ENCODE measurements at places on chromosomes 2 and 18. TPM values are rescaled to one million over a fixed set of nuclear protein-coding genes. Genes with fewer than 3 reads are reported as not detected.

- DNase-seq: no peak
Observed at GRCh38 chr2:209125291-209125690, 298.6 kb upstream of the MAP2 start.

DNA sequence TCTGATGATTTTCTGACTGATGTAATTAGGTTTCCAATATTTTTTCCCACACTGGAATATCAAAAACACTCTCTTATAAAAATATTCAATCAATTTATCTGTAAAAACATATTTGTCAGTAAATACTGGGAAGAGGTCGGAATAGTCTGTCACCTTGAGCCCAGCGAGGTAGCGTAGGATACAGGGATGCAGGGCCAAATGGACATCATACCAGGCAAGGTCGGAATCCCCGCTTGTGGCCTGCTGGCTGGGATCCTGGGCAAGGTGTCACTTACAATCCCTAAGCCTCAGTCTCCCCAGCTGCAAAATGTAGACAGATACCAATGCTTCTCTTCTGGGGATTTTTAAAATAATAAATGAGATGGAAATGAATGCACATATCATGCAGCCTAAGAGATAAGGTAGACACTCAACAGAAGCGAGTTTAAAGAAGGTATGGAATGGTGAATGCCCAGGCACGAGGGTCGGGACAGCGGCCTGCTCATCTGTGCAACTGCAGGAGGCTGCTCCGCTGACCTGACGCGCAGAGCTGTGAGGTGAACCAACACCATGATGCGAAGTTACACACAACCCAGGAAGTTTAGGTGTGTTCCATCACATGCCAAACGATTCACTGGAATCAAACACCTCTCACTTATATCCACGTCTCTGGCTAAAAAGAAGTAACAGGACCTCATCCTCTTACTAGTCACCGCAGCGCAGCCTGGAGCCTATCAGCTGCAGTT is 98.2 kb downstream of the EIPR1 start:
- DNase-seq: no peak

DNA sequence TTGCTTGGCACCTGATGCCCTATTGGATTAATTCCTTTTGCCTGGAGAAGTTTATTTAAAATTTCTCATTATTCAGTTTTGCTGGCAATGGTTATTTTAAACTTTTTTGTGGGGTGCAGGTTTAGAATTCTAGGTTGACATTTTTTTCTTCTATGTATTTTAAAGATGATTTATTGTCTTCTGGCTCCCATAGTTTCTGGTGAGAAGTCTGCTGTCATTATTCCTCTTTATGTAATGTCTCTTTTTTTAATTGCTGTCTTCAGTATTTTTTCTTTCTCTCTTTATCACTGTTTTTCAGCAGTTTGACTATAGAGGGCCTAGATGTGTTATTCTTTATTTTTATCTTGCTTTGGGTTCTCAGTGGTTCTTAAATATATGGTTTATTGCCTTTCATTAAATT is 182.2 kb upstream of the STON1 start:
- no peak for DNase-seq

DNA sequence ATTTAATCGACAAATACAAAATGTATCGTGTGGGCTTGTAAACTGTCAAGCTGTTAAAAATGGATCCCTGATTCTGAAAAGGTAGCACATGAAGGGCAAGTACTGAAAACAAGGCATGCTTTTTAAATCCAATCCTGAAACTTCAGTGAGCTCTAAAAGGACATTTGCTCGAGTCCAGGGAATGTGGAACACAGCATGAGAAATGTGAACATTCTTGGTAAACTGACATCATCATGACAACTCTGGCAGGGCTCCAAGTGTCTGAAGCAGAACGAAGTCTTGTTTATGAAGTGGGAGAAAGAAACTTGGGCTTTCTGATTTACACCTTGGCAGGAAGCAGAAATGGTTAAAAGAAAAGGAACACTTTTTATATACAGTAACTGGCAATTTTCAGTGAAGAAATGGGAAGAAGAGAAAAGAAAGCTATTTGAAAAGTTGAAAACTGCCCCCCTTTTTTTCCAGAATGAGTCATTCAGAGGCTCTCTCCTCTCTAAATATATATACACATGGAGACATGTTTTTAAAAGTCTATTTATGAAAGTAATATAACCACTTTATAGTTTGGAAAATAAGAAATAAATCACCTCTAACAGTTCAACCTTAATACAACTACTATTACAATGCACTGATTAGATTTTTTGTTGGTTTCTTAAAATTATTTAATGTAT is 120.8 kb downstream of the GAREM1 start:
- peak; percentile 55 for DNase-seq

DNA sequence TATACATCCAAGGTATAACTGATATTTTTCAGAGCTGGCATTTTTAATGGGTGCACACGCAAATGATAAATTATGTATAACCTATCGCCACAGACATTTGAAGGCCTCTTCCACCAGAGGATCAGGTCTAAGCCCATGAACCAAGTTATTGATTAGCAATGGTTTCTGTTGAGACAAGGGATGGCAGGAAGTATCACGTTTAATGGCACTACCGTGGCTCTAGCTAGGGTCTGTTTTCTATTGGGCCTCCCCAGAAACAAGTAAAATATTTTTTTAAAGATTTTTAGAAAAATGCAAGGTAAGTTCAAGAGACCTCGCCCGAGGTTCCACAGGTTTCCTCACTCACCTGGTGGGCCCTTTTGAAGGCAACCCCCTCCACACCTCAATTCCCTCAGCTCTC is 667 bp downstream of the GFPT1 start:
- no peak for DNase-seq

GRCh38 chr2:10741139-10741538 is 19.7 kb downstream of the ATP6V1C2 start:
- DNase-seq: no peak

Gene IL1A
- total RNA-seq: 0.12 TPM

Gene IL1R2
- total RNA-seq: 77.7 TPM

Gene GPR45
- total RNA-seq: not detected

Gene GPR35
- total RNA-seq: 67.5 TPM

Measured in left colon (tissue), 2 donors.